ENCODE measurements at places on chromosomes 1 and 21.

GRCh38 chr1:160081261-160081936, at the start of gene KCNJ9:
TSS of gene KCNJ9 (plus strand) at chr1:160081538. CDS start at chr1:160084031, 2,493 bp downstream.
- peak; percentile 68 for DNase-seq

DNA sequence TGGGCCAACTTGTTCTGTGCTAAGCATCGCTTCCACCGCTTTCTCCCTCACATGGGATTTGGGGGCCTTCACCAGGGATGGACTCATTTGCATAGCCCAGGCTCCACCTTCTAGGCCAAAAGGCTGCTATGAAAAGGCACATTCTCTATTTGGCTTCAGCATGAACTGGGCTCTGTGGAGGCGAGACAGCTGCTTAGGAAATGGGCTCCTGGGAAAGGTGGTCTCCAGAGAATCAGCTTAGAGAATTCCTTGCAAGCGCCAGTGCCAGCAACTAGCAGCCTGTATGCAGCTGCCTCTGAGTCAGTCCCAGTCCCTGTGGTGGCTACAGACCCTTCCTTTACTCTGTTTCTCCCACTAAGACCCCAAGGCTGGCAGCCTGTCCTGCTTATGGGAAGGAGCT, 214.5 kb downstream of the HIVEP3 start:
- DNase-seq: no peak

DNA sequence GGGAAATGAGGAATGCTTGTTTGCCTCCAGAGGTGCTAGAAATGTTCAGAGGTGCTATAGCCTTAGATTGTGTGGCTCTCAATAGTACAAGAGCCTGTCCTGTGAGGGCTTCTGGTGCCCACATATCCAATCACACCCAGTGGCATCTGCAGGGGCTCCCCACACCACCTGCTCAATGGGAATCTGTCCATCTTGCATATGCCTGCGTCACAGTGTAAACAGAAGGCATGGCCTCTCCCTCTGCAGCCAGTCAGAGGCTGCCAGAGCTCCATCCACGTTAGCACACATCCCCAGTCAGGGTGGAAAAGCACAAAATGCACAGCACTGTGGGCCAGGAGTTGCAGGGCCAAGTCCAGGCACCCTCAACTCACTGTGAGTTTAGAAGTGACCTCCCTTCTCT, 113.6 kb upstream of the GRIK3 start:
- DNase-seq: no peak

DNA sequence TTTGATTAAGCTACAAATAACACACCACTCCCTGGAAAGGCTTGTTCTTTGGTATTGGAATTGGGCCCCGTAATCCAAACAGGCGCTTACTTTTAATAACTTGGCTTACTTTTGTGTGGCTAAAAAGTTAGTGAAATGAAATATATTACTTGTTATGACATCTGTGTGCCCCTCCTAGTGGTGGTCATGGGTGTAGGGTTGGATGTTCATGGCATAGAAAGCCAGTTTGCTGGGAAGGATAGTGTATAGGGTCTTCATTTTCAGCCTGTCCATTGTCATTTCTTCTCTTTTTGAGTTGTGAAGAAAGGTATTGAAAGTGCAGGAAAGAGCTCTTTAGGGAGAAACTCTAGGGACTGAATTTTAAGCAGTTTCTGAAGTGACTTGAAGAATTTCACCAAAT, 5.9 kb downstream of the CDC14A start:
- DNase-seq: no peak

GRCh38 chr1:160885042-160885441, at the start of gene ITLN1:
TSS of gene ITLN1 (minus strand) at chr1:160885180. CDS start at chr1:160884877, 303 bp downstream.
- no peak for DNase-seq

- no peak for DNase-seq
Measured at GRCh38 chr1:168865850-168866620, 137.0 kb upstream of the DPT start.

DNA sequence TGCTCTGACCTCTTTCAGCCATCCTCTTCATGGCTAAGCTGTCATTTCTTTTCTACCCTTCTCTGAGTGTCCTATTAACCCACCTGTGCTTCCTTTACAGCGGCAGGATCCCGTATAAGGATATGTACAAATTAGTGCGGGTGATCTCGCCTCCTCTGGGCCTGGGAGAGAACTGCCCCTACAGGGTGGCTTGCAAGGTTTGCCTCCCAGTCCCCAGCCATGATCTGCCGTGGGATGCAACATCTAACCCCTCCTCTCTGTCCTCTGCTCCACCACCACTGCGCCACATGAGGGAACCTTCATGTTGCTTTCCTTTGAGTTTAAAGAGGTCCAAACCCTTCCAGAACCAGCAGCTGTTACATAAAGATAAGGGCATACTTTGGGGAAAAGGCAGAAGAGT, 282.2 kb downstream of the ZNF648 start:
- no peak for DNase-seq

DNA sequence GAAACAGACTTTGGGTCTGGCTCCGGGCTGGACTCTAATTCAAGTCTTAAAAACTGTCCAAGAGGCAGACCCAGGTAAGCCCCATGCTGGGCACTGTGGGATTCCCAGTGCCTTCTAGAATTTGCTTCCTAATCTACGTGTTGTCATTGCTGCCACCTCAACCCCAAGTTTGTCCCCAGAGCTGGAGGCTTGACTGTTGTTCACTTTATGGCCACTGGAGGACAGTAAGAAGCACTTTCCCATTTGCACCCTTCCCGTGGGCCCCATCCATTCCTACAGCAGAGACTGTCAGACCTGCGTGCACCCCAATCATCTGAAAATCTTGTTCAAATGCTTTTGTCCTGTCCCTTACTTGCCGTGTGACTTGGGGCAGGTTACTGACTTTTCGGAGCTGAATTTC, 29.4 kb upstream of the VASH2 start:
- no peak for DNase-seq

DNA sequence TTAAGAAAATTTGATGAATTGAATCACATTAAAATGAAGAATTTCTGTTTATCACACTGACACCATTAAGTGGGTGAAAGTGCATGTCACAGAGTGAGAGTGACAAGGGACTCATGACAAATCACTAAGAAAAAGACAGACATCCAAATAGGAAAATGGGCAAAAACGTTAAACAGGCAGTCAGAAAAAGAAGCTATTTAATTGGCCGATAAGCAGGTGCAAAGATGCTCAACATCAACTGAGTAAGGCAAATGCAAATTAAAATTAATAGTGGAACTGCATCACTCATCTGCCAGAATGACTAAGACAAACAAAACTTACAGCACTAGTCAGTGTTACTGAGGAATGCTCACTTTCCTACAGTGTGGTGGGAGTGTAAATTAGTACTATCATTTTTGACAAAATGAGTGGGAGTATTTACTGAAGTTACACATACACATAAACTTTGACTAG, 39.2 kb upstream of the RUNX1 start:
- no peak for DNase-seq

DNA sequence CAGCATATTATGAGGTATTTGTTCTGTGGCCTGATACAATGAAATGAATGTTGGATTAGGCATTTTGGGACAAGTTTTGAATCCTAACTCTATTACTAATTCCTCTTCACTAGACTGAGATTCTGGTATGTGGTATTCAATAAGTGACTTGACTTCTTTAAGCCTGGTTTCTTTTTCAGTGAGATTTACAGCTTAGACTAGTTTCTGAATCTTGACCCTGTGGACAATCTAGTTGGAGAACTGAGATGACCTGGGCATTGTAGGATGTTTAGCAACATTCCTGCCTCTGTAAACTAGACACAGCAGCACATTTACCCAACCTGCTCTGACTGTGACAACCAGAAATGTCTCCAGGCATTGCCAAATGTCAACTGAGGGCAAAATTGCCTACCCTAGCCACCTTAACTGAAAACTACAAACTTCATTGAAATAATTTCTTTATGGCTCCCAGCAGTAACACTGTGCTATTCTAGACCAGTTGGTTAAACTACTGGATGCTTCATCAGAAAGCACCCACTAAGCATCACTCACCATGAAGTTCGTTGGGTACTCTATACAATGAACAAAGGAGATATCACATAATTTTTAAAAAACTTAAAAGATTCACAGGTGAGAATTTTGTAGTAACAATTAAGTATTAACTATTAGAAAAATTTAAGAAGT, 16.8 kb downstream of the PTPRC start:
- DNase-seq: no peak

DNA sequence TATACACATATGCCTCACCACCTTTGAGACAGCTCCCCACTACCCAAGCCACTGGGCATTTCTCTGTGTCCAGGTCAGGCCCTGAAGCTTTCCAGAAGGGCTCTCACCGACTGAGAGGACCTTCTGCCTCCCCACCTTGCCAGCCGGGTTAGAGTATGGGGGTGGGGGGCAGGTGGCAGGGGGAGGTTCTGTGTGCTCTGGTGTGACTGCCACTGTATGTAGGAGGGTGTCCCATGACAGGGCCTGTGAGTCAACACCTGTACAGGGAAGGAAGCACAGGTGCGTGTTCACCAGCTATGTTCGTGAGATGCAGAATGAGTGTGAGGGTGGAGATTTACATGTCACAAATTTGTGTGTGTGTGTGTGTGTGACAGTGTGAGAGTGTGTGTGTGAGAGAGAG, 7.0 kb downstream of the AHDC1 start:
- no peak for DNase-seq

DNA sequence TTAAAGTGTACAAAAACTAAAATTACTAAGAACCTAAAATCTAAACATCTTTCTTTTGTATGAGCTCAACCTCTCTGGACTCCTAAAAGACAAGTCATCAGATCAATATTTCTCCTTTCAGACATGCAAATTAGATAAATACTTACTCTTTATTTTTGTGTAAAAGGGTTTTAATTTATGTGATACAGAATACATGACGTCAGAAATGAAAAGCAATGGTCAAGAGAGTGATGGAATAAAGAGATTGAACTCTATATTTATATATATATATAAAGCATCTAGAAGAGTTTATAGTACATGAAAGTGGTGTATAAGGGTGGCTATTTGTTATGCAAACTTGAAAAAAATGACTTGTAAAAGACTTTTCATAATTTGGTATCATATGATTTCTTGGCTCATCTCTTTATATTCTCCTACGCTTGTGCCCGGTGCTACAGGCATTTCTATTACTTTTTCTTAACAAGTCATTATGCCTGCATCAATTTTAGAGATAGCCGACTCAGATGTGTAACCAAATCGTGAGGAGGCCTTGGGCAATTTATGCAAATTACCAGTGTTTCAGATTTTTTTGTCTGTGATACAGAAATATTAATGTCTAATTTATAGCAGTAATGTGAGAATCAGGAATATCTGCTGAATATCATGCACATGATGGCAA, 186.0 kb upstream of the OLFM3 start:
- DNase-seq: no peak

DNA sequence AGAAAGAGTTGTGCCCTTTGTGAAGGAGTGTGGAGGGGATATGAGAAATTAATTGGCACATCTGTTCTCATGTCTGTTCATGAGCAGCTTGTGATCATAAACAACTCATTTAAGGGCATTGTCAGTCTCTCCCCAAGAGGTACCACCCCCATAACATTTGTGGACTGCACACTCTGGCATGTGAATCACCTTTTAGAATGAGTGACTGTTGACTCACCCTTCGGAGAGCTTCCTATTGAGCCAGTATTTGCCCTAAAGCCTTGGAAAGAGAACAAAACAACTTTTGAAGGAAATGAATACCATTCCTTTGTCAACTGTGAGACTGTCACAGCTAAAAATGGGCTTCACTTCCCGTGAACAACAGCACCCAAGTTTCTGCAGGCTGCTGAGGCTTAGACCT, 27.5 kb upstream of the MYSM1 start:
- DNase-seq: no peak

DNA sequence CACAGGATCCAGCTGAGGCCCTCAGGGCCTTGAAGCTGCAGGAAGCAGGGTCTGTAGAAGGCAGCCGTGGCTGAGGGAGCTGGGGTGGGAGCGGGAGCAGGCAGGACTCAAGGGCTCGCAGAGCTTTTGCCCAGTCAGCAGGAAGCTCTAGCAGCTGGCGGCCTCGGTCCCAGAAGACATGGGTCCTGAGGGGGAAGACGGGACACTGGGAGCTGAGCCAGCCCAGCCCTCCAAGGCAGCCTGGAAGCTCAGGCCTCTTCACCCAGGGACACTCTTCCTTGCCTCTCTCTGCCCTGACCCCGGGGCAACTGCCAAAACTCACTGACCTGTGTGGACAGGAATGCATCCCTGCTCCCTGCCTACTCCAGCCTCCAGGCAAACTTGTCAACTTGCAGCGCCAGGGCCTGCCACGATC, 8.9 kb downstream of the ADGRB2 start:
- peak; percentile 23 for DNase-seq

GRCh38 chr1:150164224-150164623, 14.5 kb downstream of the PLEKHO1 start:
- DNase-seq: no peak

DNA sequence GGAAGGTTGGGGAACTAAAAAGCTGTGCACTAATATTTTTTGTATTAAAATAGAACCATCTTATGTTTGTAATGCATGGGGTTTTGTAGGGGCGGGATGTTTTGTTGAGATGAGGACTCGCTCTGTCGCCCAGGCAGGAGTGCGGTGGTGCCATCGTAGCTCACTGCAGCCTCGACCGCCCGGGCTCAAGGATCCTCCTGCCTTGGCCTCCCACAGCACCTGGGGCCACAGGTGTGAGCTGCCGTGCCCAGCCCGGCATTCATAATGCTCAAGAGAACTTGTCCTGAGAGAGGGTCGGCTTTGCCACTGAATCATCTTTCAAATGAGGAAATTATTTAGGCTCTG, 3.0 kb upstream of the C1orf159 start:
- no peak for DNase-seq
